ENCODE measurements at places on chromosomes 3 and 15.

DNA sequence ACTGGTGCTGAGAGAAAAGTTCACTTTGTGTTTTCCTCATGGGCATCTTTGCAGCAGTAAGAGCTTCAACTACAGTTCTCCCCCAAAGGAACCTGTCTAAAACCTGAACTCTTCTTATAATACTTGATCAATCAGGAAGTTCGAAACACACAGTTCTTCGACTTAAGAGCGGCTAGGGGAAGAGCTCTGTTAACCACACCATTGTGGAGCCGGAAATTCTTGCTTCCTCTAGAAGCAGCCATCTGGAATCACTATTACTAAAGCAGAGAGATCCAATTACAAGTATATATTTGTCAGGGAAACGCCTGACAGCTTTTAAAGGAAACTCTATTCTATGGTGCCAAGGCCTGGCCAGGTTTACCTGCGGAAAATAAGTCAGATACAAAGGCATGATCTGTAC lies 337.3 kb upstream of the CBLB start:
- peak; percentile 23 for DNase-seq

GRCh38 chr3:20546636-20547035 lies 360.6 kb upstream of the SGO1 start:
- no peak for DNase-seq

GRCh38 chr3:187975561-187976364 lies 178.2 kb upstream of the LPP start:
- no peak for DNase-seq

DNA sequence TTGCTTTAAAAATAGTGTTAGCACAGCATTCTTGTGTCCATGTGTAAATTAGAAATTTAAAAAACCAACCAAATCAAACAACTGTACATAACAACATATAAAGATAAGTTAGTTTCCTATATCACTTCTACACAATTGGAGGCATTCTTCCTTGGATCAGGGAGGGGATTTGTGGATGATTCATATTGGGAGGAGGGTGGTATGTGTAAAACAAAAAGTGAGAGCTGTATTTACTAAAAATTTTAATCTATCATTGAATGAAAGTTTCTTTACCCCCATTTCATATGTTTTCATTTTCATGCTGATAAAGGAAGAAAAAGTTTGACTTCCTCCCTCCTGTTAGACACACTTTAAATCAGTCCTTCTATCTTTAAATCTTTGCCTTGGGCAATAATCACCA lies 325.0 kb downstream of the SATB1 start:
- DNase-seq: no peak

DNA sequence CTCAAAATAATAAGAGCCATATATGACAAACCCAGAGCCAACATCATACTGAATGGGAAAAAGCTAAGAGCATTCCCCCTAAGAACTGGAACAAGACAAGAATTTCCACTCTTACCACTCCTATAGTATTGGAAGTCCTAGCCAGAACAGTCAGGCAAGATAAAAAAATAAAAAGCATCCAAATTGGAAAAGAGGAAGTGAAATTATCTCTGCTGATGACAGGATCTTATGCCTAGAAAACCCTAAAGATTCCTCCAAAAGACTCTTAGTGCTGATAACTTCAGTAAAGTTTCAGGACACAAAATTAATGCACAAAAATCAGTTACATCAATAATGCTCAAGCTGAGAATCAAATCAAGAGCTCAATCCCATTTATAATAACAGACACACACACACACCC lies 45.9 kb upstream of the SLC2A2 start:
- DNase-seq: no peak

DNA sequence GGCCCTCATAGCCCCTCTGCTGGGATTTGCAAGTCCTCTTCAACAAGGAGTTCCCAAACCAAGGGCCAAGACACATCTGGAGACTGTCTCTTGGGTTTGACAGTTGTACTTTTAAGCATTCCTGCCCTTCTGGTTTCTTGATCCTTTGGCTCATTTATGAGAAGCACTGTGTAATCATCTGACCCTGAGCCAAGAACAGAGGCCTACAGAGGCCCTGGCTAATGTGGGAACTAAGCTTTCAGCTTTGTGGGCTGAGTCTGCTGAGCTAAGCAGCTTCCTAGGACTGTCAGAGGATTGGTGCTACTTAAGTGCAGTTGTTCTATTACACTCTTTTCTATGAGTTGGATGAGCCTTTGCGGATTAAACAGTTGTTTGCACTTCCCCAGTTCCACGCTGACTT lies 178.3 kb downstream of the KBTBD8 start:
- DNase-seq: no peak

- no peak for DNase-seq
These were observed 13.0 kb upstream of the RAMAC start for GRCh38 chr15:82972990-82973389.

All from HL-60 (cell line).